ENCODE measurements at places on chromosomes 1 and 21. TPM values are rescaled to one million over a fixed set of nuclear protein-coding genes. Genes with fewer than 3 reads are reported as not detected.

MAD2L2 gene
- total RNA-seq = 53.3 TPM

FCRL6 gene
- not detected for total RNA-seq

PBXIP1 gene
- 13.5 TPM for total RNA-seq

SEC16B gene
- 0.75 TPM for total RNA-seq

NOS1AP gene
- 0.41 TPM for total RNA-seq

PRELP gene
- total RNA-seq = not detected

TFB2M gene
- 37.4 TPM for total RNA-seq

C1QC gene
- not detected for total RNA-seq

S100A7A gene
- total RNA-seq = not detected

CYP4A22 gene
- not detected for total RNA-seq

ANGPTL1 gene
- not detected for total RNA-seq

HMGCS2 gene
- not detected for total RNA-seq

DEPDC1 gene
- 11.7 TPM for total RNA-seq

RABGGTB gene
- total RNA-seq = 71.4 TPM

G0S2 gene
- 3.4 TPM for total RNA-seq

WDR64 gene
- total RNA-seq = not detected

YOD1 gene
- 6.9 TPM for total RNA-seq

ALX3 gene
- not detected for total RNA-seq

GJB3 gene
- total RNA-seq = 15.6 TPM

KIRREL1 gene
- 26.4 TPM for total RNA-seq

GUCA2A gene
- not detected for total RNA-seq

CR1 gene
- total RNA-seq = not detected

NEK7 gene
- total RNA-seq = 15.3 TPM

IL10 gene
- not detected for total RNA-seq

CLDN17 gene
- total RNA-seq = not detected

PI4KB gene
- 23.4 TPM for total RNA-seq

CFHR3 gene
- 0.20 TPM for total RNA-seq

ADAM30 gene
- total RNA-seq = not detected

LCE1E gene
- total RNA-seq = not detected

OR14K1 gene
- total RNA-seq = not detected

TDRD5 gene
- total RNA-seq = 0.08 TPM

KIAA1614 gene
- 0.66 TPM for total RNA-seq

PLEKHG5 gene
- total RNA-seq = 4.6 TPM

OR14A2 gene
- not detected for total RNA-seq

PRRX1 gene
- 0.02 TPM for total RNA-seq
